GF-D8 (cell line): ENCODE measurements at places on chromosomes 2 and 18.

GRCh38 chr18:55461848-55462247 is 126.1 kb downstream of the TCF4 start:
- no peak for DNase-seq

DNA sequence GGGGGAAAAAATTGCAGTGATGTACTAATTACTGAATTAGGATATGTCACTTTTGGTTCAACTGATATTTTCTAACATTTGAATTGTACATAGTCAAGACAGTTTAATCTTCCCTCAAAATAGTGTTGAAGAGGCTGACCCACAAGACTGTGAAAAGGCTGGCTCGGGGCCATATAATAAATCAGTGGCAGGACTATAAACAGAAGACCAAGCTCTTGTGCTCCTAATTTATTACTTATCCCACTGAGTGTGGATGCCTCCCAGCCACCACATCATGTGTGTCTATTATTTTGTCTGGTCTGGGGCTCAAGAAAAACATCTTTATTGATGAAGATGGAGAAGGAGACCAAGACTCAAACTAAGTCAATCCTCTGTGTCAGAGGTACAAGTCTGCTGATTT is 64.4 kb downstream of the PLEKHM3 start:
- no peak for DNase-seq

DNA sequence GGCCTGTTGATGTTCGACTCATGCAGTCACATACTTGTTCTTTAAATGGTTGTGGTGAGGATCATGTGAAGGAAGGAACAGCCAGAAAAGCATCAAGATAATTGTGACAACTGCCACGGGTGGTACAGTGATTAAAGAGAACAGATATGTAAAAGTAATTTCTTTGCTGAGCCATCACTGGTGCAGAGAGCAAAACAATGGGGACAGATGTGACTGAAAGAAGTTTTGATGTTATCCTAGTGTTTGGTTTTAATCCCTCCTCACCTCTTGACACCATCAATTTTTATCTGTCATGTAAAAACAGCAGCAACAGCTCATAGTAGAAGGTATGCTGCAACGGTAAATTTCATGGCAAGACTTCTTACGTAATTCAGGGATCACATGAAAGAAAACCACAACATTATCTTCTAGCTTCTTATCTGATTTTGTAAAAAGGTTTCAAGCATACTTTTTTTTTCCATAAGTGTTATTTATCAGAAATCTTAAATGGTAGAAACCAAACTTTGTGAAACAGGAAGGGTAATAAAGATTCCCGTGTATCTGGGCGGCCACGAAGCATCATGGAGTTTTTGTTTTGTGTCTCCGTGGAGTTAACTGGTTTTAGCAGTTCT is 65.2 kb downstream of the PLCL1 start:
- DNase-seq: peak; percentile 74

DNA sequence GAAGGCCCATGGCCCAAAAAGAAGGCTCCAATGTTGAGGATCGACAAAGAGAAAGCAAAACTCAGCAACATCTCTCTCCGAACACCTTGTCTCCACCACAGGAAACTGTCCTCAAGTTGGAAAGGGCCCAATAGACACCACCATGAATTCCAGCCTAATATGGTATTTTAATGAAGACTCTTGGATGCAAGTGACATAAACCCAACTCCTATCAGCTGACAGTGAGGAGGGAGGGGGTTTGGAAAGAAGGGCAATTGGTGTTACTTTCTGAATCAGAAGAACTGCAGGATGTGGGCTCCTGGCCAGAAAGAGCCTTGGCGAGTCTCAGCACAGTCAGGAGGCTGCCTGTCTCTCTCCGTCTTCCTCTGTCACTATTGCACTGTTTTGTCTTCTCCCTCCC is 40.3 kb upstream of the SIGLEC15 start:
- no peak for DNase-seq

DNA sequence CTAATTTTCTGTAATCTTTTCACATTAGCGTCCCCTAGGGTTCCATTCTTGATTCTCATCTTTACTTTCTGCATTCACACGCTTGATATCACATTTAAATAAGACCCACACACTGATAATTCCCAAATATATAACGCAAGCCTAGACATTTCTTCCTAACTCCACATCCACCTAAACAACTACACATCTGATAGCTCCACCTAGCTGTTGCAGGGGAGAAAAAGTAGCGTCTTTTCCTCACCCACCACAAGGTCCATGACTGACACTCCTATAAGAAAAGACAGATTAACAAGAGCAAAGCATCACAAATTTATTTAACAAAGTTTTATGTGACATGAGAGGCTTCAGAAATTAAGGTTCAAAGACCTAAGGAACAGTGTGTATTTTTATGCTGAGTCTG is 862.2 kb upstream of the DDX18 start:
- DNase-seq: no peak

GRCh38 chr18:57025540-57025939 is 121.3 kb upstream of the BOD1L2 start:
- DNase-seq: no peak

GRCh38 chr18:79607361-79607952 is 72.1 kb upstream of the CTDP1 start:
- no peak for DNase-seq

- DNase-seq: no peak
Observed at GRCh38 chr2:128314348-128315121, 4.1 kb downstream of the HS6ST1 start.

DNA sequence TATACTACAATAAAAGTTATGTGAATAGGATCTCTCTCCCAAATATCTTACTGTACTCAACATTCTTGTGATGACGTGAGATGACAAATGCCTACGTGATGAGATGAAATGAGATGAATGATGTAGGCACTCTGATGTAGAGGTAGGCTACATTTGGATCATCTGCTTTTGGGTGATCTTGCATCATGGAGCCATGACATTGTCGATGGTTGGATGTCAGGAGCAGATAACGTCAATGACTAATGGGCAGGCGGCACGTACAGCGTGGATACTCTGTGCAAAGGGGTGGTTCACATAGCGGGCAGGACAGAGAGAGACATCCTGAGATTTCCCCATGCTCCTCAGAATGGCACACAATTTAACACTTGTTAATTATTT is 40.8 kb upstream of the PPP1R1C start:
- no peak for DNase-seq

GRCh38 chr2:27737676-27738348 is 33.7 kb upstream of the MRPL33 start:
- no peak for DNase-seq

- no peak for DNase-seq
Observed at GRCh38 chr2:6647046-6647445, 218.7 kb downstream of the CMPK2 start.

- no peak for DNase-seq
Observed at GRCh38 chr2:61537277-61537949, 743 bp downstream of the XPO1 start.

- no peak for DNase-seq
Observed at GRCh38 chr2:165055082-165055851, 99.9 kb upstream of the SLC38A11 start.

- no peak for DNase-seq
Observed at GRCh38 chr2:201643216-201643890, at the start of gene TMEM237. Gene TMEM237 (minus strand): TSS chr2:201643503. CDS start chr2:201643400, 103 bp downstream.
